Heart left ventricle (tissue), 16 donors: ENCODE measurements at places on chromosomes 4 and X. TPM values are rescaled to one million over a fixed set of nuclear protein-coding genes. Genes with fewer than 3 reads are reported as not detected.

NWD2 gene
- total RNA-seq: 0.16 TPM

CYBB gene
- 97.7 TPM for total RNA-seq

HSFX4 gene
- 0.37 TPM for total RNA-seq

NPY2R gene
- not detected for total RNA-seq

TIGD4 gene
- 0.21 TPM for total RNA-seq

- DNase-seq: no peak
- H3K27ac ChIP-seq: no peak overlapping the region
- H3K4me1 ChIP-seq: no peaks in the 10 kb centered on the region
- no peaks in the 10 kb centered on the region for H3K27me3 ChIP-seq
- no peak overlapping the region for H3K4me3 ChIP-seq
- no peaks in the 10 kb centered on the region for H3K36me3 ChIP-seq
Measured at GRCh38 chr4:136754810-136755530, 777.3 kb downstream of the PCDH18 start.

DNA sequence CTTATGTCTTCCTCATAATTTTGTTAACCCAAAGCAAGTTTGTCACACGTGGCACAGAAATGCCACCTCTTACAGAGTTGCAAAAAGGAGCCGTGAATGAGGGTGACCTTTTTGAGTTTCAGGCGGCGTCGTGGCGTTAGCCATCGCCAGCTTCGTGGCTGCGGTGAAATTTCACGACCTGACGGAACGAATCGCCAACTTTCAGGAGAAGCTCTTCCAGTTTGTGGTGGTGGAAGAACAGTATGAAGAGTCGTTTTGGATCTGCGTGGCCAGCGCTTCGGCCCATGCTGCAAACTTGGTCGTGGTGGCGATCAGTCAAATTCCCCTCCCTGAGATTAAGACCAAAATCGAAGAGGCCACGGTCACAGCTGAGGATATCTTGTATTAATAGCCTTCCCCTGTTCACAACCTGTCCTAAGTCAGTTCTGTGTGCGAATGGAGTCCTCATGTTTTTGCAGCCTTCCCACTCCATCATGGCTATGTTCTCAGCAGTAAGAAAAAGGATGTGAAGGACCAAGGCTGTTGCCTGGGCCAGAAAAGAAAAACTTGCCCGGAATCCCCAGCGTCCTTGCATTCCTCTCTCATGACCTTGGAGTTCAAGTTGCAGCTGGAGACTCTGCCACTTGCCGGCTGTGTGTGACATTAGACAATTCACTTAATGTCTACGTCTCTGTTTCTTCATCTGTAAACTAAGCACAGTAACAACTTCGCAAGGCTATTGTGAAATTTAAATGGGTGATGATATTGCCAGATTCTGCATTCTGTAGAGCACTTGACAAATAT, 11.9 kb downstream of the CLRN2 start:
- H3K27me3 ChIP-seq: no peaks in the 10 kb centered on the region
- no peaks in the 10 kb centered on the region for H3K36me3 ChIP-seq
- no peak overlapping the region for H3K4me3 ChIP-seq
- no peak for DNase-seq
- no peak overlapping the region for H3K27ac ChIP-seq

DNA sequence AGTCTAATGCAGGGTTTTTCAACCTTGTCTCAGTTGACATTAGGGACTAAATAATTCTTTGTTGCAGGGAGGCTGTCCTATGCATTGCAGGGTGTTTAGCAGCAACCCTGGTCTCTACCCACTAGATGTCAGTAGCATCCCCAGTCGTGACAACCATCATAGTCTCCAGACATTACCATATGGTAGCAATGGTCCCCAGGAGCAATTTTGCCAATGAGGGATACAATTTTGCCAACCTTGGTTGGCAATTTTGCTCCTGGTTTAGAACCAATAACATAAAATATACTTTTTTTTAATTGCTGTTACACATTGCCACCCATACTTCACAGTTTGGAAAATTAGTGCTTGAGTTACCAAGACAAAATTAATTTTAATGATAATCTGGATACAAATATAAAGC, 6.0 kb downstream of the EREG start:
- peaks cover 1% of the 10 kb centered on the region for H3K27me3 ChIP-seq
- no peak overlapping the region for H3K27ac ChIP-seq
- DNase-seq: no peak
- no peaks in the 10 kb centered on the region for H3K36me3 ChIP-seq
- no peak overlapping the region for H3K4me3 ChIP-seq
- no peaks in the 10 kb centered on the region for H3K4me1 ChIP-seq

DNA sequence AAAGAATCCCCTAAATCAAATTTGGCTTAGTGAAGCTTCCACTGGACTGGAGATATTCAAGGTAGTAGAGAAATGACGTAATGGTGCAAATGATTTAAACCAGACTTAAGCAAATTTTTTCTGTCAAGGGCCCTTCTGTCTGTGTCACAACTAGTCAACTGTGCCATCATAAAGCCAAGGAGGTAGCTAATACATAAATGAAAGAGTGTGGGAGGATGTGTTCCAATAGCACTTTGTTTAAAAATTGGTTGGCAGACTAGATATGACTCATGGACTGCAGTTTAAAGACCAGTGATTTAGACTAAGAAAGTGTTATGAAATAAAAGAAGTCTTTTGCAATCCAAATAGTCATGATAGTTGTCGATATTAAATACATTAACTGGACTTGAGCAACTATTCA, 24.3 kb upstream of the TEX13C start:
- no peaks in the 10 kb centered on the region for H3K4me1 ChIP-seq
- H3K4me3 ChIP-seq: no peak overlapping the region
- no peaks in the 10 kb centered on the region for H3K36me3 ChIP-seq
- H3K27me3 ChIP-seq: no peaks in the 10 kb centered on the region

DNA sequence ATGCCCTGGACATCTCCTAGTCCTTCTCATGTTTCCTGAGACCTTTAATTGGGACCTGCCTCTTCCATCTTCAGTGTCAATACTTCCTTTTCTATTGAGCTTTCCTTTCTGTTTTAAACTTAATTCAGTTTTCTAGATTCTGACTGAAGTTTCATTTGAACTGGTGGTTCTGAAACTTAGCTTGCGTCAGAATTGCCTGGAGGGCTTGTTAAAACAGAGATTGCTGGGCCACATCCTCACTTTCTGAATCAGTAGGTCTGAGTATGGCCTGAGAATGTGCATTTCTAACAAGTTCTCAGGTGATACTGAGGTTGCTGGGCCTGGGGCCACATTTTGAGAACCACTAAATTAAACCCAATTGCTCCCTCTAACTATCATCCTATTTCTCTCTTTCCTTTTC, 152.1 kb upstream of the DGKK start:
- H3K27me3 ChIP-seq: no peaks in the 10 kb centered on the region
- DNase-seq: no peak
- no peaks in the 10 kb centered on the region for H3K4me1 ChIP-seq

GRCh38 chrX:10648614-10649013, 28.2 kb upstream of the MID1 start:
- H3K36me3 ChIP-seq: no peaks in the 10 kb centered on the region
- H3K27ac ChIP-seq: no peak overlapping the region
- no peaks in the 10 kb centered on the region for H3K4me1 ChIP-seq
- no peaks in the 10 kb centered on the region for H3K27me3 ChIP-seq
- H3K4me3 ChIP-seq: no peak overlapping the region

DNA sequence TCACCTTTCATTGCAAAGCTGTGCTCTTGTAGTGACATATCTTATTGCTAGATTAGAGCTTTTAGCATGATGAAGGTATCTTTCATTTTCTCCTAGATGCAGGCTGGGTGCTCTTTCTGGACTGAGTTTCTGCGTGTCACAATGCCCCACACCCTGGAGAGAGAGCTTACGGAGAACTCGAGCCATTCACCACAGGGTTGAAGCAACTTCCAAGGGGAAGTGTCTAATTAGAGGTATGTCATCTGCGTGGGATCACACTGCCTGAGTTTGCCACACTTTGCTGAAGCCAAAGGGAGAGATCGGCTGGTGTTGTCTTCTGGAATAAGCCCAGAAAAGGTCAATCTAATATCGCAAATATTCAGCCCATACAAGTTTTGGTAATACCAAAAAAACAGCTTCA, 179.3 kb upstream of the MBNL3 start:
- no peaks in the 10 kb centered on the region for H3K4me1 ChIP-seq
- DNase-seq: no peak
- H3K27me3 ChIP-seq: no peaks in the 10 kb centered on the region
- no peaks in the 10 kb centered on the region for H3K36me3 ChIP-seq
- no peak overlapping the region for H3K4me3 ChIP-seq
- no peak overlapping the region for H3K27ac ChIP-seq

- DNase-seq: no peak
- no peaks in the 10 kb centered on the region for H3K27me3 ChIP-seq
- peaks cover 3% of the 10 kb centered on the region for H3K4me1 ChIP-seq
Measured at GRCh38 chr4:52579602-52580272, 79.4 kb downstream of the USP46 start.

ELF4 gene
- 4.1 TPM for total RNA-seq

ZBTB33 gene
- 7.2 TPM for total RNA-seq

DNA sequence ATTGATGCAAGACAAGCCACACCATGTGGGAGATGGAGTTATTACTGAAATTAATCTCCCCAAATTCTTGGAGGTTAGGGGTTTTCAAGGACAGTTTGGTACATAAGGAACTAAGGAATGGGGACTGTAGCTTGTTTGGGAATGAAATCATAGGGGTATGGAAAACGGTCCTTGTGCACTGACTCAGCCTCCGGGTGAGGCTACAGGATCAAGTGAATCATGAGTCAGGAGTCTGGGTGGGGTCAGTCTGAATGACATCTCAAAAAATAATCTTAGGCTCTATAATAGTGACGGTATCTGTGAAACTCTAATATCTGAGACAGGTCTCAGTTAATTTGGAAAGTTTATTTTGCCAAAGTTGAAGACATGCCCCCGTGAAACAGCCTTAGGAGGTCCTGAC, 128.5 kb upstream of the CYSLTR1 start:
- H3K36me3 ChIP-seq: no peaks in the 10 kb centered on the region
- no peak overlapping the region for H3K4me3 ChIP-seq
- DNase-seq: no peak
- H3K4me1 ChIP-seq: no peaks in the 10 kb centered on the region
- no peak overlapping the region for H3K27ac ChIP-seq
